ENCODE measurements at places on chromosomes 11 and 22. TPM values are rescaled to one million over a fixed set of nuclear protein-coding genes. Genes with fewer than 3 reads are reported as not detected.

- no peak for DNase-seq
Measured at GRCh38 chr11:57772562-57772961, 11.0 kb downstream of the CTNND1 start.

KRTAP5-9 gene
- not detected for total RNA-seq

DNA sequence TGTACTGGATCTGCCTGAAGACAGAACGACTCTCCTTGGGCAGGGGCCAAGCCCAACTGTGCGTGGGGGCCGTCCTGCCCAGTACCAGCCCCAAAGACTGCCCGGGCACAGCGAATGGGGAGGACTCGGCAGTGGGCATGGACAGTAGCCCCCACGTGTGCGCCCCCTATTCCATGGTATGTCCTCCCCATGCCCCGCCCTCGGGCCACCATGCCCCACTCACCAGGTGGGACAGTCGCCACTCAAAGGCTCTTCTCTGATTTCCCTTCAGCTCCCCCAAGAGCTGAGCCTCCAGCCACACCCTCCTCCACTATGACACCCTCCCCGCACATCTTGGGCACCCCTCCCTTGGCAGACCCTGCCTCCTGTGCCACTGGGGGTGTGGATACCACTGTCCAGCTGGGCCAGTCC is 43.5 kb downstream of the GNB1L start:
- no peak for DNase-seq

GRCh38 chr11:72732329-72732728 is 19.9 kb downstream of the ARAP1 start:
- peak; percentile 6 for DNase-seq

SYT13 gene
- 15.3 TPM for total RNA-seq

DNA sequence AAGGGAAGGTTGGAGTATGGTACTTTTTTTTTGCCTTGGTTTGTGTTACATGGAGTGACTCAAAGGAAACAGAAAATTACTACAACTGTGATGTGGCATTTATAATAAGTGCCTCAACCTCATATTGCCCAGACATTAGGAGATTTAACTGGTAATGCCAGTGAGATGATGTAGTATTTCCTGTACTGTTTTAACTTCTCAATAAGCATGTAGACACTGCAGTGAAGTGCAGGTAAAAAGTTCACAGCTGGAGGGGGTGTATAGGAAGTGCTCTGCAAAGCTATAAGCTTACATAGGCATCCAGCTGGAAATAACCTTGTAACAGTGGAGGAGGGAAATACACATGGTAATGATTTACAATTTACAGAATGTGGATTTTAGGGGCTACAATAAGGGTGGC is 138.2 kb upstream of the MTMR2 start:
- DNase-seq: no peak

RIMBP3C gene
- 0.18 TPM for total RNA-seq

GRCh38 chr11:57800444-57801182 is 39.0 kb downstream of the CTNND1 start:
- no peak for DNase-seq

- peak; percentile 60 for DNase-seq
Measured at GRCh38 chr22:45341498-45341897, 31.8 kb downstream of the FAM118A start.

- peak; percentile 86 for DNase-seq
Measured at GRCh38 chr11:118530683-118531596, at the start of gene TMEM25. Gene TMEM25 (plus strand): TSS chr11:118531192. CDS start chr11:118531802, 610 bp downstream.

GRCh38 chr22:27685515-27685914 is 116.0 kb downstream of the MN1 start:
- peak; percentile 77 for DNase-seq

EPS8L2 gene
- total RNA-seq: 6.3 TPM

OR5B21 gene
- total RNA-seq: not detected

FAM83F gene
- 5.9 TPM for total RNA-seq

CSRP3 gene
- total RNA-seq: 1,115 TPM

GRCh38 chr11:29293825-29294224 is 723.0 kb downstream of the KCNA4 start:
- no peak for DNase-seq

GRCh38 chr11:47430524-47430923 is 4.3 kb upstream of the PSMC3 start:
- no peak for DNase-seq

MUC6 gene
- total RNA-seq: not detected

- peak; percentile 24 for DNase-seq
Measured at GRCh38 chr22:44347549-44347948, 34.8 kb upstream of the SHISAL1 start.

- no peak for DNase-seq
Measured at GRCh38 chr11:133605482-133605881, 73.2 kb upstream of the OPCML start.

GRCh38 chr22:25153961-25154666 is 45.5 kb upstream of the CRYBB3 start:
- peak; percentile 73 for DNase-seq

DNA sequence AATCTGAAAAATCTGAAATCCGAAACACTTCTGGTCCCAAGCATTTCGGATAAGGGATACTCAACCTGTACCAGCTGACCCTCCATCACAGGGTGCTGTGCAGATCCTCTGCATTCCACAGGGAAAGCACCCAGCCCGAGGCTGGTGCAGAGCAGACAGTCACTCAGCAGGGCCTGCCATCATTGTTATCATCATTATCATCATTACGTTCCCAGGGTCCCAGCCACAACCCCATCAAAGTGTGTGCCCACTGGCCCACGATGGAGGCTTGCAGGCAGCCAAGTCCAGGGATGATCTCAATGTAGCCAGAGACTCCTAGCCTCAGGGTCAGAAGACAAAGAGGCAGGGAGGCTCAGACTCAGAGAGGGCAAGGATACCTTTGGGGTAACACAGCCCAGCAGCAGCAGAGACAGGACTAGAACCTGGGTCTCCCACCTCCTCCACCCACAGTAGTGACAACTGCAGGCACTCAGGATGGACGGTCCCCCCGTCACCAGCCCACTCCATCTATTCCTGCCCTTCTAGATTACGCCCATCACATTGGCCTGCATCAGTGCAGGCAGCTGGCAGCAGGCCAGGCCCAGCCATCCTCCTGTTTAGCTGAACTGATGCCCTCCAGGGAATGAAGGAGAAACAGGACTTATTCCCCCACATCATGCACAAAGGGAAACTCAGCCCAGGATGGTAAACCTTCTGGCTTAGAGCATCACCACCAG is 10.3 kb downstream of the GAL3ST1 start:
- DNase-seq: no peak

DNA sequence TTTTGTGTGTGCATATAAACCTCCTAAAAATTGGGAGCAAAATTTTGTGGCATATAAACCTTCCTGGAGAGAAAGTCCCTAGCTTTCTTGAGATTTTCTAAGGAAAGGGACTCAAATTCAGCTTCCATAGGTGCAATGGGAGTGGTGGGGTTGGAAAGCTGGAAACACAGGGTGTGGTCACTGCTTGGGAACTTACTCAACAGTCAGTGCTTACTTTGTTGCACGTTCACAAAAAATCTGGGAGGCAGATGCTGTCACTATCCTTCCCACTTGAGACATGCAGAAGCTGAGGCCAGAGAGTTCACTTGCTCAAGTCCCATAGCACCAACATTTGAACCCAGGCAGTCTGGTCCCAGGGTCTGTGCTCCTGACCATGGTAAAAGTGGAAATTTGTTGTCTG is 3.9 kb upstream of the CATSPERZ start:
- DNase-seq: no peak

RIBC2 gene
- 0.29 TPM for total RNA-seq

TH gene
- not detected for total RNA-seq

GRCh38 chr11:44858796-44859527 is 91.7 kb downstream of the TP53I11 start:
- DNase-seq: peak; percentile 68

SAA1 gene
- total RNA-seq: 2.4 TPM

- DNase-seq: no peak
Measured at GRCh38 chr11:44574610-44575287, 9.3 kb downstream of the CD82 start.

DNA sequence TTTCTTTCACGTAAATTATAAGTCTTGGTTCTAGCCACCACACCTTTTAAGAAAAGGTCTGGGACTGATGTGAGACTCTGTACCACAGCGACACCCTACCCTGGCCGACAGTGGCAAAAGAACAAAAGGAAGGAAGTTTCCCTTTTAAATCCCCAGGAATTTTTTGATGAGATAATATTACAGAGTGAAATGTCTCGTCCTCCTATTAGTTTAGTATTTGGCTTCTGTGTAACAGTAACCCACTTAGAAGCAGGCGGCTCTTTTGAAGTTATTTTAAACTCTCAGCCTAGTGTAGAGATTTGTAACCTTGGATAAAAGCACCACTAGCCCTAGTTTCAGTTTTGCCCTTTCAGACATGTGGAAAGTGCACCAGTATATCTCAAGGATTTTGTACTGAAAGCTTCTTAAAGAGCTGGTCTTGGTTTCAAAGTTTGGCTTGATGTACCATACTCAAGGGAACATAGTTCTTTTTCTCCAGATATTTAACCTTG is 84.1 kb downstream of the C22orf31 start:
- no peak for DNase-seq

RAG1 gene
- 0.82 TPM for total RNA-seq

DNA sequence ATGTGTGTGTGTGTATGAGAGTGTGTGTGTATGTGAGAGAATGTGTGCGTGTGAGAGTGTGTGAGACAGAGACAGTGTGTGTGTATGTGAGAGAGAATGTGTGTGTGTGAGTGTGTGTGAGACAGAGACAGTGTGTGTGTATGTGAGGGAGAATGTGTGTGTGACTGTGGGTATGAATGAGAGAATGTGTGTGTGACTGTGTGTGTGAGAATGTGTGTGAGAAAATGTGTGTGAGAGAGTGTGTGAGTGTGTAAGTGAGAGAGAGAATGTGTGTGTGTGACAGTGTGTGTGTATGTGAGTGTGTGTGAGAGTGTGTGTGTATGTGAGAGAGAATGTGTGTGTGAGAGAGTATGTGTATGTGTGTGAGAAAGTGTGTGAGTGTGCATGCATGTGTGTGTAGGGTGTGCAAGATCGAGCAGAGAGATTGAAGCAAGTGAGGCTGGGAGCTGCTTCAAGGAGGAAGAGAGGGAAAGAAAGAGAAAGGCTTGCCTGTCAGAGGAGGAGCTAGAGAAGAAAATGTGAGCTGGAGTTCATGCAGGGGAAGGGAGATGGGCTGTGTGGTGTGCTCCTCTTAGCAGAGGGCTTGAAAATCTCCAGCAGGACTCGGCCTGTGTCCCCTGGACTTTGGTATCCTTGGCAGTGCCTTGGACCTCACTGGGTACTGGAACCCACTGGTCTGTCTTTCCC is 27.7 kb upstream of the TP53I11 start:
- no peak for DNase-seq

DNA sequence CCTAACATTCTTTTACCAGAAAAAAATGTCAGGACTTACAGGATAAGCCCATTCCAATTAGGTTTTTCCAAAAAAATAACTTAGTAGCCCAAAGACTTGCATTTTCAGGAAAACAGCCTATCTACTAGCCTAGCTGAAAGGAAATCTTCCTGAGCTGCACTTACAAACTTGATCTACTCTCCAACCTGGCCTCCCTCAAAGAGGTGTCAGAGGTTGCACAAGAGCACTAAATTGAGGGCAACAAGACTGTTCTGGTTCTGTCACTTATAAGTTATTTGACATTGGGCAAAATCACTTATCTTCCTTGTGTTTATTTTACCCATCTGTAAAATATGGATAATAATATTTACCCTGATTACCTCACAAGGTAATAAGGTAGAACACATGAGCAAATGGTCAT is 7.9 kb upstream of the SOX6 start:
- no peak for DNase-seq

DNA sequence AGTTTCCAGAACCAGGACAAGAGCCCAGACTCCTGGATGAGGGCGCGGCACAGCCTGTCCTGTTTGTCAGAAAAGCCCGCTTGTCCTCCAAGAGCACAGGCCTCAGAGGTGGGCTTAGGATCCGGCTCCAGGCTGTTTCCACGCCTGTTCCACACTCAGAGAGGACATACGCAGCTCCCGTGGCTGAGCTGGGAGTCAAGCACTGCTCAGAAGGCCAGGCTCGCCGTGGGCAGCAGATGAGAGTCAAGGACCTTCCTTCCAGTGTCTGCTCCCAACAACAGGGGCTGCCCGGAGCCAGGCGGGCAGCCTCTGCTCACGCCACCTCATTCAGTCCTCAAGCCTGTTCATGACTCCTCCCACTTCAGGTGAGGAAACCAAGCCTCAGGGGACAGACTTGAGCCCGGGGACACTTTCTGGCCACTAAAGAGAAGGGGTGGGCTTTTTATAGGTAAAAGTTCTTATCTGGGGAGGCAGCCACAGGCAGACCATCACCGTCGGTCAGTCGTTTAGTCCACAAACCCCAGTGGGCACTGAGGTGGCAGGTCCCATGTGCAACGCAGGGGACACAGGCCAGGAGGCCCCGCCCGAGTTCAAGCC is 3.8 kb downstream of the CYB5R3 start:
- peak; percentile 81 for DNase-seq

GRCh38 chr22:39317775-39318506 is 1.5 kb downstream of the RPL3 start:
- peak; percentile 30 for DNase-seq

- no peak for DNase-seq
Measured at GRCh38 chr11:112837162-112837826, 123.9 kb upstream of the NCAM1 start.

DNA sequence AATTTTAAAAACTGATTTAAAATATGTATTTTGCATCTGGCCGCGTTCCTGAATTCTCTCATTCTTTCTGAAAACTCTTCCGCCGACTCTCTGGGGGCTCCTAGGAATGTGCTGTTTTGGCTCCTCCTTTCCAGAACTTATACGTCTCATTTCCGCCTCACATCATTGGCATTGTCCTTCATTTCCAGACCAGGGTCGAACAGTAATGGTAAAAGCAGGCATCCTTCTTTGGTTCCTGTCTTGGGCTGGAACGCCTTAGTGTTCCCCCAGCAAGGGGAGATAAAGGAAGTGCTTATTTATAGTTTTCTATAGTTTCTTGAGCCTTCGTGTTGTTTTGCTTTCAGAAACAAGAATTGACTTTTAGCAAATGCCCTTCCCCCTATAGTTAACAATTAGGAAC is 10.9 kb upstream of the TNNT3 start:
- DNase-seq: no peak

GRCh38 chr22:50010676-50011446 is 1.7 kb downstream of the IL17REL start:
- no peak for DNase-seq
